T-helper 17 cell (primary cell): ENCODE measurements at places on chromosomes 16 and 17.

GRCh38 chr17:74591503-74591902 lies 580 bp downstream of the CD300LD start:
- H3K4me3 ChIP-seq, result no peak overlapping the region
- peaks cover 3% of the 10 kb centered on the region for H3K4me1 ChIP-seq
- no peak overlapping the region for H3K27ac ChIP-seq

GRCh38 chr17:70773258-70773657 lies 603.9 kb downstream of the KCNJ2 start:
- no peak overlapping the region for H3K4me3 ChIP-seq
- DNase-seq, result no peak
- H3K27ac ChIP-seq, result no peak overlapping the region
- no peaks in the 10 kb centered on the region for H3K36me3 ChIP-seq
- no peaks in the 10 kb centered on the region for H3K4me1 ChIP-seq
- peaks cover 4% of the 10 kb centered on the region for H3K27me3 ChIP-seq

GRCh38 chr16:26992666-26993349 lies 73.9 kb upstream of the C16orf82 start:
- peaks cover 54% of the 10 kb centered on the region for H3K27me3 ChIP-seq
- no peak for DNase-seq
- H3K4me3 ChIP-seq, result no peak overlapping the region
- H3K36me3 ChIP-seq, result no peaks in the 10 kb centered on the region

DNA sequence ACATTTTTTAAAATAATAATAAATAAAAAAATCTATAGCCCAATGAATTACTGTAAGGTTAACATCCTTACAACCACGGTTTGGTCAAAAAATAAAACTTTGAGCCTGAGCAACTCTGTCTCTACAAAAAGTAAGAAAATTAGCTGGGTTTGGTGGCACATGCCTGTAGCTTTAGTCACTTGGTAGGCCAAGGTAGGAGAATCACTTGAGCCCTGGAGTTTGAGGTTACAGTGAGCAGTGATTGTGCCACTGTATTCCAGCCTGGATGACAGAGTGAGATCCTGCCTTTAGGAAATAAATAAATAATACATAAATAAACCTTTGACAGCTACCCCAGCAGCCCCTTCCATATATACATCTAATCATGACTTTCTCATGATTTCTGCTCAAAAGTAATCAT lies 26.9 kb upstream of the PHAF1 start:
- H3K27me3 ChIP-seq, result no peaks in the 10 kb centered on the region
- H3K4me1 ChIP-seq, result peaks cover 15% of the 10 kb centered on the region
- no peak overlapping the region for H3K27ac ChIP-seq
- H3K36me3 ChIP-seq, result peaks cover 5% of the 10 kb centered on the region

DNA sequence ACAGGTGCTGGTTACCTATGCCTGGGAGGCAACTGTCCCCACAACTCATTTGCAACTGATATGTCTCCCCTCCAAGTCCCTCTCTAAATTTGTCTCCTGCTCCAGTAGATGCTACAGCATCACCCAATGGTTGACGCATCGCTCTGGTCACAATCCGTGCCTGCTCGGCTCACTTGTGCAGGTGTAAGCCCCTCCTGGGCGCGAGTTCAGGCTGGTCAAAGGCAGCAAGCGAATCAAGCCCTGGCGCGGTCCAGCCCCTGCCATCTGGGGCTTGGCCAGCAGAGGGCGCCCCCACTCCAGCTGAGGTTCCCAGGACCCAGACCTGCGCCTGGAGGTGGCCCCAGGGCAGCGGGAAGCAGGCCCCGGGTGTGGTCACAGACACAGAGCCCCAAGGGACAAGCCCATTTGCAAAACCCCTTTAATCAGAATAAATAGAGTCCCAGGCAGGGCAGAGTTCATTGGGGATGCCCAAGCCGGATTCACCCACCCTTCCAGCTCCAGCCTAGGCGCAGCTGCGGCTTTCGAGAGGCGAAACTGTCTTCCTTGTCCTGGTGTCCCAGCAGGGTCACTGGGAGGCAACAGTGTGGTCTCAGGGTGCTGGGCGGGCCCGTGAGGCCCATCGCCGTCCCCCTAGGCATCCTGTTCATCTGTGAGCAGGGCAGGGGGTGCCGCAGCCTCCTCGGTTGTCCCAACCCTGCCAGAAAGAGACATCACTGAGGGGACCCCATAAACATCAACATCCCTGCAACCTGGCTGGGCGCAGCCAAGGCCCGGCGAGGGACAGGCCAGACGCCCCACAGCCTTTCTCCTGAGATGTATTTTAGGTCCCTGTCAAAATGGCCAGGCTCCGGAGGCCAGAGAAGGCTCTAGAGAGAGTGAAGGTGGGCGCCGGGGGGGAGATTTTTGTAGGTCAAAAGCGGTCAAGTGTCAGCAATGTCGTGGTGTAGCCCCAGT lies 15.8 kb downstream of the TMC6 start:
- H3K27ac ChIP-seq, result peak overlapping the region; percentile 92
- H3K4me1 ChIP-seq, result peaks cover 36% of the 10 kb centered on the region
- H3K4me3 ChIP-seq, result peak overlapping the region; percentile 80
- DNase-seq, result peak; percentile 67

GRCh38 chr17:41905172-41905571 lies 13.6 kb downstream of the ACLY start:
- peaks cover 5% of the 10 kb centered on the region for H3K4me1 ChIP-seq
- H3K36me3 ChIP-seq, result peaks cover 13% of the 10 kb centered on the region
- no peak for DNase-seq
- peak overlapping the region; percentile 67 for H3K27ac ChIP-seq
- H3K27me3 ChIP-seq, result no peaks in the 10 kb centered on the region

DNA sequence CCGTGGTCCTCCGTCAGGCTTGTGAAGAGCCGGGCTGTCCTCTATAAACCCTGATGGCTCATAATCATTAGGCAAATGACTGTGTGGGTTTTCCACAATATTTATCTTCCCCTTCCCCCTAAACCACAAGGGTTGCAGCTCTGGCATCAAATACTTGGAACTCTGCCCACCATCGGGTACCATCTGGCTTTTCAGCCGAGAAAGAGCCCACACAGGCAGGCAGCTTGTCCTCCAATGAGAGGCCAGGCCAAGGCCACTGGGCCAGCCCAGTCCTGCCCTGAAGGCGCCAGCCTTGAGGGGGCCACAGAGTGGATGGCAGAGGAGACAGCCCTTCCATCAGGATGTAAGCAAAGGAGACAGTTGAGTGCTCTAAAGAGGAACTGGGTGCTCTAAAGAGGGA lies 31.8 kb upstream of the NAT9 start:
- H3K27ac ChIP-seq, result no peak overlapping the region
- H3K27me3 ChIP-seq, result no peaks in the 10 kb centered on the region
- H3K36me3 ChIP-seq, result peaks cover 9% of the 10 kb centered on the region
- DNase-seq, result no peak
- no peak overlapping the region for H3K4me3 ChIP-seq

- no peaks in the 10 kb centered on the region for H3K27me3 ChIP-seq
- H3K4me1 ChIP-seq, result peaks cover 27% of the 10 kb centered on the region
- DNase-seq, result no peak
Observed at GRCh38 chr17:3843935-3844516, 2.0 kb downstream of the NCBP3 start.

- H3K4me3 ChIP-seq, result no peak overlapping the region
- no peak overlapping the region for H3K27ac ChIP-seq
- peaks cover 11% of the 10 kb centered on the region for H3K4me1 ChIP-seq
- no peaks in the 10 kb centered on the region for H3K27me3 ChIP-seq
- no peak for DNase-seq
Observed at GRCh38 chr16:70697594-70698170, 11.8 kb upstream of the MTSS2 start.

GRCh38 chr16:23729503-23730424 lies 16.7 kb upstream of the ERN2 start:
- no peak overlapping the region for H3K4me3 ChIP-seq
- H3K27me3 ChIP-seq, result peaks cover 34% of the 10 kb centered on the region
- peak overlapping the region; percentile 29 for H3K27ac ChIP-seq
- H3K4me1 ChIP-seq, result peaks cover 6% of the 10 kb centered on the region

- peaks cover 2% of the 10 kb centered on the region for H3K36me3 ChIP-seq
- peak overlapping the region; percentile 86 for H3K27ac ChIP-seq
- peak overlapping the region; percentile 49 for H3K4me3 ChIP-seq
- peaks cover 12% of the 10 kb centered on the region for H3K4me1 ChIP-seq
- peak; percentile 60 for DNase-seq
Observed at GRCh38 chr16:22321340-22322001, 24.3 kb downstream of the POLR3E start.

- H3K36me3 ChIP-seq, result no peaks in the 10 kb centered on the region
- no peaks in the 10 kb centered on the region for H3K4me1 ChIP-seq
- H3K4me3 ChIP-seq, result no peak overlapping the region
Observed at GRCh38 chr17:70881093-70881492, 711.8 kb downstream of the KCNJ2 start.

DNA sequence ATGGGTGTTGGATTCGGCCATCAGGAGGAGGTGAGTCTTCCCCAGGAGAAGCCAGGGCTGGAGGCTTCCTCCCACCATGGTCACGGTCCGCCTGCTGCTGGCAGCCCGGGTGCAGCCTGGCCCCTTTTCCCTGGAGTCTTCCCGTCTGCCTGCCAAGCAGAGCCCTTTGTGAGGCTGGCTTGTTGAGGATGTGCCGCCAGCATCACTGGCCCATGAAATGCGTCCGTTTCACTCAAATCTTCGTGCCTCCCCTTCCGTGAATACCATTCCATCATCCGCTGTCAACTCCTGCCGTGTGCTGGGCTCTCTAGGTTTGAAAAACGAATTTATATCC lies 9.6 kb downstream of the VPS4A start:
- H3K4me1 ChIP-seq, result peaks cover 15% of the 10 kb centered on the region
- DNase-seq, result no peak
- H3K27ac ChIP-seq, result peak overlapping the region; percentile 27
- H3K4me3 ChIP-seq, result no peak overlapping the region
- peaks cover 3% of the 10 kb centered on the region for H3K36me3 ChIP-seq
- H3K27me3 ChIP-seq, result no peaks in the 10 kb centered on the region

- H3K36me3 ChIP-seq, result peaks cover 4% of the 10 kb centered on the region
- no peak for DNase-seq
- H3K4me3 ChIP-seq, result no peak overlapping the region
- H3K27ac ChIP-seq, result no peak overlapping the region
Observed at GRCh38 chr16:86594721-86595120, 16.4 kb downstream of the FOXL1 start.

DNA sequence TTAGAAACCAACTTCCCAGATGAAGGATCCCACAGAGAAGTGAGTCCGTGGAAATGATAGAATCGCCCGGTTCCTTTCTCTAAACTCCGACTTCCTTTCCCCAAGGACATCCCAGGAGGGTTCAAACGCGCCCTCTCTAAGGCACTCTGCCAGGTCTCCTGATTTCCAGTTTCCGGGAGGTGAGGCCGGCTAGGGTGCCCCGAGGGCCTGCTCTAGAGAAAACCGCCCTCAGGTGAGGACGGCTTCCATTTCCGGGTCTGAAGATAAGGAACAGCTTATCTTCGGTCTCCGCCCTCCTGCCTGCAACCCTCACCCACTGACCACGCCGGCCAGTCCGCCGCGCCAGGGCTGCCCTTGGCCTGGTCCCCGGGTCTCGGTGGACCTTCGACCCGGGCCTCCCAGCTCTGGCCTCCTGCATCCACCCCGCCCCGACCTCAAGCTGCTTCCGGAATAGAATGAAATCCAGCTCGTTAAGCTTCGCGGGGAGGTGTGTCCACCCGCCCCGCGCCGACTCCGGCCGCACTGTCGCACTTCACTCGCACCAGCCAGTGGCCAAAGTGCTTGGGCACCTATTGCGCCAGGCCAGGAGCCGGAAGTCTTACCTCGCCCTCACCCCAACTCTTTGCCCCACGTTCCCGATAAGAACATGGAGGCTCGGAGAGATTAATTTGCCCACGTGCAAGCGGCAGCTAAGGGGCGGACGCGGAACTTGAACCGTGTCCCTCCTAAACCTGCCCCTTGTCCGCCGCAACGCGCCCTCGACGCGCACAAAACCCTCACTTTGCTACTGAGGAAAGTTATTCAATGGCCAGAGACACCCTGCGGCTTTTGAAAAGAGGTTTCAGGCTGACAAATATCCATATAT lies 836 bp upstream of the MMP15 start:
- H3K36me3 ChIP-seq, result peaks cover 2% of the 10 kb centered on the region
- no peaks in the 10 kb centered on the region for H3K27me3 ChIP-seq
- H3K4me3 ChIP-seq, result peak overlapping the region; percentile 89

DNA sequence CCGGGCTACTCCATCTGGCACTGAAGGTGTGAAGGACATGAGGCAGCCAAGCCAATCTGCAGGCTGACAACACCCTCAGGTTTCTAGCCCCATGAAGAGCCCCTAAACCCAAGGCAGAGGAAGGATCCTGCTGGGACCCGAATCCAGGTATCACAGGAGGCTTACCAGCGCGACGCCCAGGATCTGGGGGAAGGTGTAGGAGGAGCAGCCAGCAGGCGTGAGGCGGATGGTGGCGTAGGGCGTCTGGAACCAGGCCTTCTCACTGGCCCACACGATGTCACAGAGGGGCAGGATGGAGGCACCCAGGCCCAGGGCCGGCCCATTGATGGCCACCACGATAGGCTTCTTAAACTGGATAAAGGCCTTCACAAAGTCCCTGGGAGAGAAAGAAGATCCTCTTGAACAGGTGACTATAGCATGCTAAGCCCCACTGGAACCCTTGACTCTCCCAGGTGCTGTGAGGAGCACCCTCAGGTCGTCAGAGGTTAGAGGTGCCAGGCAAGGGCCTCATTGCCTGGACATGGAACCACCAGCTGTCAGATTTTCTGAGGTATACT lies 71.7 kb downstream of the DYNLRB2 start:
- H3K27me3 ChIP-seq, result no peaks in the 10 kb centered on the region
- peaks cover 10% of the 10 kb centered on the region for H3K36me3 ChIP-seq
- H3K4me1 ChIP-seq, result no peaks in the 10 kb centered on the region

GRCh38 chr16:12239226-12239625 lies 262.7 kb downstream of the SNX29 start:
- H3K4me1 ChIP-seq, result peaks cover 15% of the 10 kb centered on the region
- no peak for DNase-seq
- no peak overlapping the region for H3K4me3 ChIP-seq
- H3K27me3 ChIP-seq, result no peaks in the 10 kb centered on the region
- H3K36me3 ChIP-seq, result peaks cover 5% of the 10 kb centered on the region

DNA sequence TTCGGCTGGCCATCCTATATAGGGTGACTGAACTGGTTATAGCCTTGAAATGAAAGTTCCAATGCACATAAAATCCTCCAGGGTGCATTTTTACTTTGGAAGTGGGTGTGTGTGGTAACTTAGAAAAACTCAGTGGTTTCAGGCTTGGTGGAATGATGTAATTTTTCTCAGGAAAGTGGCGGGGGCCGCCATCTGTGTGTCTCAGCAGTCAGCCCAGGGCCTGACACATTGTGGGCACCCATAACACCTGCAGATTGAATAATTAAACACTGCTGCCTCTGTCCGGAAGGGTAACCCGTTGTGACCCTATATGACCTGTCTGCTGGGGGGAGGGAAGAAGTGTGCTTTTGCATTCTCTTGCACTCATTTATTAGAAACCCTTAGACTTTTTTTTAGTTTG lies 2.2 kb upstream of the PDP2 start:
- DNase-seq, result no peak
- H3K27ac ChIP-seq, result no peak overlapping the region
- no peaks in the 10 kb centered on the region for H3K27me3 ChIP-seq
- peaks cover 2% of the 10 kb centered on the region for H3K36me3 ChIP-seq
